Epithelial cell of proximal tubule (primary cell): ENCODE measurements at places on chromosomes 7 and 10. TPM values are rescaled to one million over a fixed set of nuclear protein-coding genes. Genes with fewer than 3 reads are reported as not detected.
A peak's percentile ranks its signal among the peaks of the same experiment; 100 is the strongest.

The GARIN1A gene
- total RNA-seq, result 0.07 TPM in 1 of 2 replicates, not detected in the other

DNA sequence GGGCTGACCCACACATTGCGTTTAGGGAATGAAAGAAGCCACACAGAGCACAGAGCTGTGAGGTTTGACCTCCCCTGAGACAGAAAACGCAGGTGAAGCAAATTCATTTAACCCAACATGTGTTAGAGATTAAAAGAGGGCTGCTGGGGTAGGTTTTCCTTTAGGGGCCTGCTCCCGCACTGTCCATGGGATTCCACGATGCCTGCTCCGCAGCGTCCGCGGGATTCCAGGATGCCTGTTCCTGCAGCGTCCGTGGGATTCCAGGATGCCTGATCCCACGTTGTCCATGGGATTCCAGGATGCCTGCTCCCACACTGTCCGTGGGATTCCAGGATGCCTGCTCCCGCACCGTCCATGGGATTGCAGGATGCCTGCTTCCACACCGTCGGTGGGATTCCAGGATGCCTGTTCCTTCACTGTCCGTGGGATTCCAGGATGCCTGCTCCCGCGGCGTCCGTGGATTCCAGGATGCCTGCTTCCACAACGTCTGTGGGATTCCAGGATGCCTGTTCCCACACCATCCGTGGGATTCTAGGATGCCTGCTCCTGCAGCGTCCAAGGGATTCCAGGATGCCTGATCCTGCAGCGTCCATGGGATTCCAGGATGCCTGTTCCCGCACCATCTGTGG lies 78.7 kb downstream of the VIPR2 start:
- no peak for DNase-seq

- no peak for DNase-seq
Measured at GRCh38 chr7:51817694-51818225, 501.2 kb upstream of the COBL start.

DNA sequence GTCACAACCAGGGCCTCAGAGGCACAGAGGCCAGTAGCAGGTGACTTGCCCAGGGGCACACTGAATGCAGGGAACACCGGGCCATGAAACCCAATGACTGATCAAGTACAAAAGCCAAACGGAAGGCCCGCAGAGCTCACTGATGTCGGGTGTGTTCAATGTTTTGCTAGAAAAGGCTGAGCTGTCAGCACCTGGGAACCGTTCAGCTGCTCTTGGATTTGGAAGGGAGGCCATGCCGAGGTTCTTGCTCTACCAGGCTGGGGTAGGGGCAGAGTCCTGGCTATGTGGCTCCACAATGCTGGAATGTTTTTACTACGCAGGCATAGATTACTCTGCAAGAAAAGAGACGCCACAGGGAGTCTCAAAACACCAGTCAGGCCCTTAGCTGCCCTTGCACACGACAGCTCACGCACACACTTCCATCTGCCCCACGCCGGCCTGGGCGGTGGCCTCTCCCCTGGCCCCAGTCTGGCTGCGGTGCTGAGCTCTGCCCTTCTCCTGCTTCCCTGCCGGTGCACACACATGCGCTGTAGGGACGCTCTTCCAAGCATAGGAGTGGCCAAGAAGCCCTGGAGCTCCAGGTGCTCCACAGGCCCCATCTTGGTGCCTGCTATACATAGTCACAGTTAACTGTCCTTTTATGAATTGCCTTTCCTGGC lies 79.9 kb downstream of the ZRANB1 start:
- no peak for DNase-seq

- DNase-seq, result no peak
Measured at GRCh38 chr10:69425511-69426298, 9.0 kb upstream of the TACR2 start.

The TMEM106B gene
- 54.7 and 57.4 TPM in 2 replicates for total RNA-seq

GRCh38 chr10:7161484-7162250 lies 249.2 kb downstream of the SFMBT2 start:
- DNase-seq, result no peak

The AZGP1 gene
- total RNA-seq, result not detected in 2 replicates

GRCh38 chr7:70037171-70037933 lies 439.1 kb downstream of the AUTS2 start:
- DNase-seq, result no peak

The JAKMIP3 gene
- under 0.01 TPM in 1 of 2 replicates, not detected in the other for total RNA-seq

The SEMA4G gene
- total RNA-seq, result 1.2 and 7.9 TPM in 2 replicates

The UBTD1 gene
- total RNA-seq, result 21.6 and 23.6 TPM in 2 replicates

The ARHGAP22 gene
- total RNA-seq, result 11.2 and 24.5 TPM in 2 replicates

The JCAD gene
- 3.3 and 7.3 TPM in 2 replicates for total RNA-seq

The MMS19 gene
- total RNA-seq, result 103 and 108 TPM in 2 replicates

GRCh38 chr7:69246758-69247157 lies 351.5 kb upstream of the AUTS2 start:
- DNase-seq, result no peak

- no peak for DNase-seq
Measured at GRCh38 chr10:62812672-62813439, 3.3 kb downstream of the EGR2 start.

The CYP2C19 gene
- not detected in 2 replicates for total RNA-seq

The ASCC1 gene
- 21.4 and 39.0 TPM in 2 replicates for total RNA-seq

The RSPH10B2 gene
- total RNA-seq, result 0.07 and 0.23 TPM in 2 replicates

- no peak for DNase-seq
Measured at GRCh38 chr10:113179265-113179664, 229.2 kb downstream of the TCF7L2 start.

DNA sequence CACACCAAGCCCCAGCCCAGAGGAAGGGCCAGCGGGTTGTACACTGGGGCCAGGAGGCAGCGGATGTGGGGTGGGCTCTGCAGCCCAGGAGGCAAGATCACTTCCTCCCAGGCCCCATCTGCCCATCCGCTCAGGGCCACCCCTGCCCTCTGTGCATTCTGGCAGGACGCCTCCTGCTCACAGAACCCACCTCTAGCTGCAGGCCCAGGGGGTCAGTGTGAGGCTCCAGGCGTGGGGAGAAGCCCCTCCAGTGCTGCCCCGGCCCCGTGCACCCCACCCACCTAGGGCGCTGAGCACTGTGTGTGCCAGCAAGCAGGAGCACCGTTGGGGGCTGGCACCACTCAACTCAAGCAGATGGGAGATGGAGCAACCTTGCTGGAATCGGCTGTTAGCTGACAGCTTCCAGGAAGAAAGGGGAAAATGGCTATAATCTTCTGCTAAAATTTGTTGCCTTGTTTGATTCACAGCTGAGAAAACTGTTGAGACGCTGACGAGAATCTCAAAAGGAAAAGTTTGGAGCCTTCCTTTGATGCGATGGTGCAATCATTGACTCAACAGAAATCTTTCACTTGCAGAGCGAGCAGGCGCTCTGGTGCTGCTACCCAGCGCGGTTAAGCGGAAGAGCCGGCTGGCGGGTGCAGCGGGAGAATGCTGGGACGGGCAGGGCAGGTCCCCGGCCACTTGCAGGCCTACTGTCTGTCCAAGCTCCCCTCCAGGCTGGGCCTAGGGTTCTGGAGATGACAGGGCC lies 276.1 kb downstream of the ELFN1 start:
- no peak for DNase-seq

GRCh38 chr10:132094581-132095234 lies 29.0 kb downstream of the JAKMIP3 start:
- DNase-seq, result no peak

DNA sequence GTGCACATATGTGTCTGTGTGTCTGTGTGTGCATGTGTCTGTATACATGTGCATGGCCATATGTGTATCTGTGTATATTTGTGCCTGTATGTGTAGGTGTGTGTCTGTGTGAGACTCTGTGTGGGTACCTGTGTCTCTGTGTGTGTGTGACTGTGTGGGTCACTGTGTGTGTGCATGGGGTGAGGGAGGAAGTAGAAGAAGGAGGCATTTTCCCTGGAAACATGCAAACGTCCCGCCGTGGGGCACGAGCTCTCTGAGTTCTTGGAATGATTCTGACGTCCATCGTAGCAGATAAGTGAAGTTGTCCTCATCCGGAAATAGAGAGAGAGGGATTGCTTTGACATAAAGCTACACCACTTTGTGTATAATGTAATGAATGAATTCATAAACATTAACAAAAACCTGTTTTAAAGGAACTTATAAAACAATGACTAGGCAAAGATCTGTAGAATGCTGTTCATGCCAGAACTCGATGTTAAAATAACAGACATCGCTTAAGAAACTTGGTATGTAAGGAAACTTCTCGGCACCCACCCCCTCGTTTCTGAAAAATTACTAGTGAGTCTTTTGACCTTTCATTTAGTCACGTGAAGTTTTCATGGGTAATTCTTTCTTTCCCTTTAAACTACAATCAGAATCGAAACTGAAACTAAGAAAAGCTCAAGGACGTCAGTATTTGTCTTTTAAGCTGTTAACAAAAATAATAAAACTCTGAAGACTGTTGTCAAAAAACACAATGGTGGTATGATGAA lies 43.6 kb upstream of the KLF6 start:
- DNase-seq, result no peak

The PRKAR2B gene
- 4.1 and 5.2 TPM in 2 replicates for total RNA-seq

DNA sequence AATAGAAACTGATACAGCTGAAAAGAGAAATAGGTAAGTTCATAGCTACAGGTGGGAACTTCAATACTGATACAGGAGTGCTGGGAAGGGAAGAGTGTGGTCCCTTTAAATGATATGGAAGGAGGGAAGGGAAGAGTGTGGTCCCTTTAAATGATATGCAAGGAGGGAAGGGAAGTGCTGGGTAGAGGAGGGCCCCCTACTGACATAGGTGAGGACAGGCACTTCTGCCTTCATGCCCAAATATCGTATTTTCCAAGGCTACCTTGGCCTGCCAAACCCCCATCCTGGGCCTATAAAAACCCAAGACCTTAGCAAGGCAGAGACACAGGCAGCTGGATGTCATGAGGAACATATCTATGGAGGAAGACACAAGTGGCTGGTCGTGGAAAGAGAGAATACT lies 92.3 kb downstream of the MAGI2 start:
- no peak for DNase-seq

GRCh38 chr7:142463401-142463850 lies 205.6 kb upstream of the PRSS58 start:
- DNase-seq, result no peak

The GJD4 gene
- total RNA-seq, result not detected in 2 replicates

DNA sequence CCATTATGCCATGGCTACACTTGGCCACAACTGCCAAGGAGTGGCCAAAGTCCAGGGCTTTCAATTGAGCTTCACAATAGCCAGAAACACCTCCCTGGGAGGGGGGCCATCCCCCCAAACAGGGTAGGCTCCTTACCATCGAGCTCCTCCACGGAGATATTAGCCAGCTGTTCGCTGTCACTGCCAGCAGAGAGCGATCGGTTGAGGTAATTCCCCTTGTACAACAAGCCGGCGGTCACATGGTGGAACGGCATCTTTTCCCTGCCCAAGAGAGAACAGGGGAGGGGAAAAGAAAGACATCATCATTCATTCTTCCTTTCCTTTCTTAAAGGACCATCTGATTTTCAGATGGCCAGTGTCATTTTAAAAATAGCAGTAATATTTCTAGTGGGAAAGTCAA lies 133.6 kb downstream of the CALN1 start:
- DNase-seq, result no peak

The VAX1 gene
- not detected in 2 replicates for total RNA-seq

The C10orf62 gene
- 0.12 TPM in 1 of 2 replicates, not detected in the other for total RNA-seq

- no peak for DNase-seq
Measured at GRCh38 chr7:42248579-42248978, 11.6 kb upstream of the GLI3 start.

DNA sequence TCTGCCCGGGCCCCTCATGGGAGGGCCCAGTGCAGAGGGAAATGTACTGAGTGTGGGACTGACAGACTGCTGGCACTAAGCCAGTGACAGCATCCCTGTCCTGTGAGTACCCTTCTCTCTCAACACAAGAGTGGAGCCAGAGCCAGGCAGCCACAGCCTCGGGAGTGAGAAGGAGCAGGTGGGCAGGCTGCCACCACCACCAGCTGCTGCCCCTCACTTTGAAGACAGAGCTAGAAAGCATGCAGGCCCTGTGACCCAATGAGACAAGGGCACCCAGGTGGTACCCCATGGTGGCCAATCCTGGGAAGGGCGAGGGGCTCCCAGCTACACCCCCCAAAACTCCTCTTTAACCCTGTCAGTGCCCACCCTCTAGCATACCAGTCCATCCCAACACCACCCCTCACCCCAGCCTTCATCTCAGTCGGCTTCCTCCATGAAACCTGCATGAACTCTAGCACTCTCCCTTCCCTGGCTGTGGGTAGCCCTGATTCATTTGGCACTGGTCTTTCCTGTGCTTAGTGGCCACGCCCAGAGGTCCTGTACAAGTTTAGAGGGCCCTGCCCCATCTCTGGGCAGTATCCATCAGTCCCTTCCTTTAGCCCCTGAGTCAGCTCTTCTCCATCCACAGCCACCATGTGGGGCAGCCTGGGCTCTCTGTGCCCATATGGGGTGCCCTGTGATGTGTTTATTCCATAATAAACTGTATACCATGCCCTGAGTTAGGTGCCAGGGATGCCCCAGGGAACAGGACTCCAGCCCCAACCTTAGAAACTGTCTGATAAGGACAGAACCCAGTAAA lies 207.0 kb upstream of the ZMIZ1 start:
- no peak for DNase-seq

GRCh38 chr10:124739986-124740368 lies 4.2 kb downstream of the FAM53B start:
- DNase-seq, result no peak

DNA sequence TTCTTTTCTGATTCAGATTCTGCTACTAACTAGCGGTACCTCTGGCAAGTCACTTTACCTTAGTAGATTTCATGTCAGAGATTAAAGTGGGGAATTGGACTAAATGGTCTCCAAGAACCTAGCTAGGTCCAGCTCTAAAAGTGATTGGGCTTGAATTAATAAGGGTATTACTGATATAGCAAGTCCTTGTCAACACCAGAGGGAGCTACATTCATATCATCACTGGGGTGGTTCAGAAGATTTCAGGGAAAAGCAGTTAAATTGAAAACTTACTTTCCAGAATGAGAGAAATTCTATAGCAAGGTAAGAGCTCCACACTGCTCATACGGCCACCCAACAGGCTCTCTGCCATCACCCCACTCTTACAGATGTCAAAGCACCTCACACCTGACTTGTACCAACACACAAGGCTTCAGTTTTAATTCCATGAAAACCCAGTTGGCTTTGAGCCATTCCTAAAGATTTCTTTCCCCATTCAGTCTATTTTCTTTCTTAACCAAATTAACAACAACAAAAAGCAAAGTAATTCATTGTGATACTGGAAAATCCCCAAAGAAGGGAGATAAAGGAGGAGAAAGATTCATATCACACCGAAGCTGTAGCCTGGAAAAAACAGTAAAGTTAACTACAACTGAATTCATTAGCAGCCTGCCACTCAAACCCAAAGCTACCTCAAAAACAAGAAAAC lies 38.0 kb upstream of the SPOCK2 start:
- no peak for DNase-seq

The PNLIPRP1 gene
- total RNA-seq, result not detected in 2 replicates

- no peak for DNase-seq
Measured at GRCh38 chr10:1633783-1634182, 103.5 kb downstream of the ADARB2 start.

The PDE6C gene
- total RNA-seq, result not detected in 2 replicates

GRCh38 chr10:87846023-87846422 lies 17.3 kb downstream of the KLLN start:
- peak; percentile 88 for DNase-seq

The CH25H gene
- total RNA-seq, result 1.1 TPM in 1 of 2 replicates, not detected in the other

GRCh38 chr7:36400606-36401005 lies 10.9 kb downstream of the ANLN start:
- no peak for DNase-seq

The PRKAG2 gene
- 20.8 and 39.1 TPM in 2 replicates for total RNA-seq

GRCh38 chr10:21490711-21491105 lies 34.8 kb downstream of the SKIDA1 start:
- no peak for DNase-seq
